ENCODE measurements at places on chromosomes 2 and 18.

DNA sequence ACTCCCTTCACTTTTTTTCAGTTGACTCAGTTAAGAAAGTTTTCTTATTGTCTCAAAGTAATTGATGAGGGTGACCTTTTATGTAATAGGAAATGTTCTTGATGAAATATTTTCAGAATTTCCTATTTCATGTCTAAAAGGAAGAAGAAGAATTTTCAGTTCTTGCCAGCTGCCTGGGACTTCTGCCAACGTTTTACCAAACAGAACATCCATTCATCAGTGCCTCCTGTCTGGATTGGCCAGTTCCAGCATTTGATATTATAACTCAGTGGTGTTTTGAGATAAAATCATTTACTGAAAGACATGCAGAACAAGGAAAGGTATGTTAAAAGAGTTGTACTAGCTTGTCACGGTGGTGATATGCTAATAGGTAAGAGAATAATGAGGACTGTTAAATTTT is 104.7 kb upstream of the MYO3B start:
- DNase-seq = peak; percentile 78

DNA sequence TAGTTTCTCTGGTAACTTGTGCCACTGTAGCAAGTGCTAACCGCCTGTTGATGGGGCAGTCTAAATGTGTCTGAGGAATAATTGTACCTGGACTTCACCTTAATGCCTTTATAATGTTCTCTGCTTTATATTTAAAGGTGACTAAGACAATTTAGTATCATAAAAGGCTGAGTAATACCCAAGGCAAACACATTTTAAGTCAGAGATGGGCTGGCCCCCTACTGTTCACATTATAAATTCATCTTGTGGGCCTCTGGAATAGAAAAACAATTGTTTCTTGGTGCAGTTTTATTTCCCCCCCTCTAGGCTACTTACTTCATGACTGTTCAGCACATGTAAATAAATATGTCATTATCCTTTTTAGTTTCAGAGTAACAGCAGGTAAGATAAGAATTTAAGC is 559.3 kb upstream of the PIK3C3 start:
- no peak for DNase-seq

DNA sequence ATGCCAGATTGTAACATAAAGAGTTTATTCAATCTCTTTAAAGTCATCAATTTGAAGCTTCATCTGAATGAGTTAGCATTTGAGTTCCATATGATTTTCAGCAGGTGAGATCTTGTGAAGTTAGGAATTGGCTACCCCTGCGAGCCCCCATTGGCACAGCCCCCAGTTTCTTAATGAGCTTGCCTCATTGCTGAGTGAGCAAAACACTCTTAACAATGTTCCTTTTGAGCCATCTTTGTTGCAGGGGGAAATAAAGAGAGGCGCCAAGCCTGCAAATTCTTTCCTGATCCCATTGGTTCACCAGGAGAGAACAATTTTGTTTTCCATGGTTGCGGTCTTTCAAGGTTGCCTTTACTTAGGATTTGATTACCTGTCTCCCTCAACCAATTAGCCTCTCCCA is 18.7 kb downstream of the DPP10 start:
- no peak for DNase-seq

- DNase-seq = no peak
Measured at GRCh38 chr18:26089293-26090129, 902 bp downstream of the SS18 start.

- DNase-seq = no peak
Measured at GRCh38 chr2:141497272-141497671, 633.5 kb downstream of the LRP1B start.

DNA sequence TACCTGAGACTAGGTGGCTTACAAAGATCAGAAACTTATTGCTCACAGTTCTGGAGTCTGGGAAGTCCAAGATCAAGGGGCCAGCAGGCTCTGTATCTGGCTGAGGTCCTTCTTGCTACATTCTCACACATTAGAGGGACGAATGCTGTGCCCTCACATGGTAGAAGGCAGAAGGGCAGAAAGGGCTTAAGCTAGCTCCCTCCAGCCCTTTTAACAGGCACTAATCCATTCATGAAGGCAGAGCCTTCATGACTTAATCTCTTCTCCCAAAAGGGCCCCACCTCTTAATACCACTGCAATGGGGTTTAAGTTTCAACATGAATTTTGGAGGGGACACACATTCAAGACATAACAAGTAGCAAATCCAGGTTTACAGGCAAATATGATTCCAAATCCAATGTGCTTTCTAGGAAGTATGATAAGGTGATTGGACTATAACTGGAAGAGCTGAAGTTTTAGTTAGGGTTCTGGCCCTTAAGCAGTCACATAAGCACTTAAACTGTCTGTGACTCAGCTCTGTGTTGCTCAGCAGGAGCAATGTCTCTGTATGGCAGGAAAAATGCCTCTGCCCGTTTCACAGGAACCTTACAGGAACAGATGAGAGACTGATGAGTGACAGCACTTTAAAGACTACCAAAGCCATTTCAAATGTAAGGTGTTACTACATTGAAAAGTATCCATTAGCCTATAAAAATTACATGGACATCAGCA is 119.6 kb upstream of the PTPRM start:
- no peak for DNase-seq

GRCh38 chr2:189312643-189313042 is 128.6 kb upstream of the WDR75 start:
- no peak for DNase-seq

DNA sequence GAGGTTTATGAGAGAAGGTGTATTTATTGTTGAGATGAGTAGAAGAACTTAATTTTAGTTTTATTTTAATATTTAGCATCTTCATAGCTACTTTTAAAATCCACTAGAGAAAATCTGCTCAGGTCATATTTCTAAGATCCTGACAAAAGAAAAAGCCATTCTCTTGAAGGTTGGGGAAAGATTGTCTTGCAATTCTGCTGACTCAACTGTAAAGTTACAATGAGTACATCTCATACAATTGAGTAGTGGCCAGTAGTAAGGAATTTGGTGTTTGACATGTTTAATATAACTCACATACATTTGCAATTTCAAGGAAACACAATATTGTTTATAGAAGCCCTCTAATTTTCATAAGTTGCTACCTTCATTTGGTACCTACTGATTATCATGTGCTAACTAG is 344.5 kb downstream of the LRRTM1 start:
- DNase-seq = no peak

- DNase-seq = no peak
Measured at GRCh38 chr2:18835787-18836186, 246.4 kb upstream of the NT5C1B start.

DNA sequence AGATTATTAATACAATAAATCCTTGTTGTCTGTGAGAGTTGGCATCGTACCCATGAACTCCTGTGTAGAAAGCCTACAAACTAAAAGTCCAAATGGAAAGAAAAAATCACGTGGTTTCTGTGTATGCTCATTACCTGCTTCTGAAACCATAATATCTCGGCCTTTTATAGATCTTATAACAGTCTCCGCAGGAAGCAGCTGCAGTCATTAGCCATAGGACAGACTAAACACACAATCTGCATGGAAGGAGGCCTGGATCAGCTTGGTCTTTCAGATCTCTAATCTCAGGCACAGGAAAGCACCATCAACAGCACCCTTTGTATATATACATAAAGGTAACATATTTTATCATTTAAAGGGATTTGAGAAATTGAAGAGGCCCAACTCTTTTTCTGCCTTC is 508.9 kb upstream of the TCF4 start:
- no peak for DNase-seq

DNA sequence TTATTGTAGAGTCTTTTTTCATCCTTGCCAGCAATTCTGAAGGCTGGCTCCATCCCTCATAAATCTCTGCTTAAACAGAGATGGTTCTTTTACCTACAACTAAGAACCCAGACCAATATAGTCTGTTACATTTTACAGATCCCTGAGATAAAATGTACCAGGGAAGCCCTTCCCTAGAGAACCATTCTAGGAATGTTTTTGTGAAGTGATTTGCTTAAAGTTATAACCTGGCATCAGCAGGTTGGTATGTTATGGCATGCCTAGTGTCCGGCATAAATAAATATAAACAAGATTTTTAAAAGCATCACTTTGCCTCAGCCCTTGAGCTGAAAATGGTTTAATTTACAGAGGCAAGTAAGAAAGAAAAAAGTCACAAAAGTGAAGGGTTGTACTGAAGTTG is 18.5 kb upstream of the NPAS2 start:
- DNase-seq = no peak

DNA sequence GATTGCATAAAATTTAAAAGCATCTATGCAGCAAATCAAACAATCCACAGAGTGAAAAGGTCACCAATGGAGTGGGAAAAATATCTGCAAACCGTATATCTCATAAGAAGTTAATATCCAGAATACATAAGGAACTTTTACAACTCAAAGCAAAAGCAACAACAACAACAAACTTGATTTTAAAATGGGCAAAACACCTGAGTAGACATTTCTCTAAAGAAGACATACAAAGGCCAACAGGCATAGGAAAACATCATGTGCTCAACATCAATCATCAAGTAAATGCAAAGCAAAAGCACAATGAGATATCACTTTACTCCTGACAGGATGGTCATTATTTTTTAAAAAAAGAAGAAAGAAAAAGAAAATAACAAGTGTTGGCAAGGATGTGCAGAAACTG is 38.1 kb downstream of the TMEM247 start:
- no peak for DNase-seq

GRCh38 chr2:158381205-158381604 is 75.3 kb downstream of the CCDC148 start:
- no peak for DNase-seq

- DNase-seq = no peak
Measured at GRCh38 chr2:101479328-101479727, 4.4 kb upstream of the RFX8 start.

DNA sequence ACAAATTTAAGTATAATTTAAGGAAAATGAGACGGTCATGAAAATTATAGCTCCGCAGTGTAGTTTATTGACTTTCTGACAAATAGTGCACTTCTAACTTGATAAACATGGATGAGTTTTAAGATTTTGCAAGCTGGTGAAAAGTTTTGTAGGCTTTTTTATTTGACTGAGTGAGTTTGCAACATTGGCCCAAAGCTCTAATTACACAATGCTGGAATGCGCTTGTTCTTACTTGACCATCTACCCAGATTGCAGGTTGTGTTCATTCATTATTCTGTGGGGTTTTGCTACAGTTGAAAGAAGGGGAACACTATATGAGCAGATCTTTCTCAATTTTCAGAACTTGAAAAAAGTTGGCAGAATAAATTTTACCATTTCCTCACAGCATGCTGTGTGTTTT is 13.5 kb downstream of the SPOPL start:
- no peak for DNase-seq

- DNase-seq = no peak
Measured at GRCh38 chr18:55317864-55318263, 270.1 kb downstream of the TCF4 start.

DNA sequence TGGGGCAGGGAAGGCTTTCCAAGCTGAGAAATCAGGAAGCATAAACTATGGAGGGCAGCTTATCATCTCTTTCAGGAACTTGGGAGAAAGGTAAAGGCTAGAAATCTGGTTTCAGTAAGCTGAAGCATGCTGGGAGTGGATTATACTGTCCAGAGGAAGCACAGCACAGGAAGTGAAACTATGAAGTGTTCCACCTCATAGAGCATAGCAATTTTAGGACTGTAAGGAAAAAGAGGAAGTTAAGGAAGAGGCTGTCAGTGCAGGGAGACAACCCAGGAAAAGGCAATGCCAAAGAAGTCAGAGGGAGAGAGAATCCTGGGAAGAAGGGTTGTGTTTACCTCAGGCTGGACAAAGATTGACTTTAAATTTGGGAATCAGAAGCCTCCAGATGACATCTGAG is 51.9 kb downstream of the EFEMP1 start:
- DNase-seq = no peak

- DNase-seq = no peak
Measured at GRCh38 chr18:61845197-61845596, 47.6 kb downstream of the RNF152 start.

DNA sequence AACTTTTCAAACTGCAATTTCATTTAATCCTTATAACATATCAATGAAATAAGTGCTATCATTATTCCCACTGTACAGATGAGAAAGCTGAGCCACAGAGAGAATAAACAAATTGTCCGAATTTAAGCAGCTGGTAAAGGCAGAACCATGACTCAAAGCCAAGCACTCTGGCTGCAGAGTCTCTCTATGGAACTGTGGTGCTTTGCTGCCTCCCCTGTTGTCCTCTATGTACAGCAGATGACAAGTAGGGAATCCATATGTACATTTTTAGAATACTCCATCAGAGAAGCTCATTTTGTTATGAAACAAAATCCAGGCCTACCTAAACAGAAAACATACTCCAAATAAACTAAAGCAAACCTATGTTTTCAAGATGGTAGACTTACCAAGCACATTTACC is 45.1 kb downstream of the FARSB start:
- no peak for DNase-seq

DNA sequence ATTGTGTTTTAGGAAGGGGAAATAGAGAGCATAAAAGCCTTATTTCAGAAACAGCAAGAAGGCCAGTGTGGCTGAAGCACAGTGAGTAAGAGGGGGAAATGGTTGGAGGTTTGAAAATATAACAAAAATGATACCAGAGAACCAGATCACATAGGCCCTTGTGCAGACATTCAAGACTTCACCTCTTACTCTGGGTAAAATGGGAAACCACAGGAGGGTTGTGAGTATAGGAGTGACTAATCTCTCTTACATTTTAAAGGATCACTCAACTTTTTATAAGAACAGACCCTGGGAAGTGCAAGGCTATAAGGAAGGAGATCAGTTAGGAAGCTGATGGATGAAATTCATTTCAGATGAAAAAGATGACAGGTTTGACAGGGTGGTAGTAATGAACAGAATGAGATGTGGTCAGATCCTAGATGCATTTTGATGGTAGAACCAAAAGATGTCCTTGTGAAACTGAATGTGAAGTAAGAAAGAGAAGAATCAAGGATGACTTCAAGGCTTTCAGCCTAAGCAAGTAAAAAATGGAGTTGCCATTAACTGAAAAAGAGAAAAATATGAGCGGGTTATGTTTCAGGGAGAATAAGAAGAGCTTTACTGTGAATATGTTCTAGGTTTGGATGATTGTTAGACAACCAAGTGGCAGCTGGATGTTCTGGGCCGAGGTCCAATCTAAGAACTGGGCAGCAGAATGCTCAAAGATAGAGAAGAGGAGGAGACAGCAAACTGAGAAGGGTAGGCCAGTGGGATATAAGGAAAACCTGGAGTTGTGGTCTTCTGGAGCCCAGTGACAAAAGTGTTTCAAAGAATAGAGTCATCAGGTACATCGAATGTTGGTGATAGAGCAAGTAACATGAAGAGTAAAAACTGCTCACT is 65.1 kb downstream of the USP40 start:
- DNase-seq = no peak

Measured in Calu3 (cell line).